Forelimb muscle (tissue), 1 donor: ENCODE measurements at places on chromosomes 3 and 15. TPM values are rescaled to one million over a fixed set of nuclear protein-coding genes. Genes with fewer than 3 reads are reported as not detected.
A peak's percentile ranks its signal among the peaks of the same experiment; 100 is the strongest.

DNA sequence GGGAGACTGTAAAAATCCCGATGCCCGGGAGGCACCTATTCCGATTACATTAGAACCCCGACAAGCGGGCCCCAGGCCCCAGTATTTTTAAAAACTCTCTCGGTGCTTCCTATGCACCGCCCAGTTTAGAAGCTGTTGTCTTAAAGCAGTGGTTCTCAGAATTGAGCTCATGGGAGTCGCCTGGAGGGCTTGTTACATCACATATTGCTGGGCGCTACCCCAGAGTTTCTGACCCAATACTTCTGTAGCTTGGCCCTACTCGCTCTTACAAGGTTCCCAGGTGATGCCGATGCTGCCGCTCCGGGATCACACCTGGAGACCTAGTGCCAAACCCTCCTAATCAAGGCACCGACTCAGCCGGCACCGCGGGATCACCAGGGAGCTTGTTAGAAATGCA, 35.2 kb downstream of the CPN2 start:
- no peak for DNase-seq

GRCh38 chr3:9142362-9142761, 107.1 kb downstream of the SRGAP3 start:
- DNase-seq, result no peak

DNA sequence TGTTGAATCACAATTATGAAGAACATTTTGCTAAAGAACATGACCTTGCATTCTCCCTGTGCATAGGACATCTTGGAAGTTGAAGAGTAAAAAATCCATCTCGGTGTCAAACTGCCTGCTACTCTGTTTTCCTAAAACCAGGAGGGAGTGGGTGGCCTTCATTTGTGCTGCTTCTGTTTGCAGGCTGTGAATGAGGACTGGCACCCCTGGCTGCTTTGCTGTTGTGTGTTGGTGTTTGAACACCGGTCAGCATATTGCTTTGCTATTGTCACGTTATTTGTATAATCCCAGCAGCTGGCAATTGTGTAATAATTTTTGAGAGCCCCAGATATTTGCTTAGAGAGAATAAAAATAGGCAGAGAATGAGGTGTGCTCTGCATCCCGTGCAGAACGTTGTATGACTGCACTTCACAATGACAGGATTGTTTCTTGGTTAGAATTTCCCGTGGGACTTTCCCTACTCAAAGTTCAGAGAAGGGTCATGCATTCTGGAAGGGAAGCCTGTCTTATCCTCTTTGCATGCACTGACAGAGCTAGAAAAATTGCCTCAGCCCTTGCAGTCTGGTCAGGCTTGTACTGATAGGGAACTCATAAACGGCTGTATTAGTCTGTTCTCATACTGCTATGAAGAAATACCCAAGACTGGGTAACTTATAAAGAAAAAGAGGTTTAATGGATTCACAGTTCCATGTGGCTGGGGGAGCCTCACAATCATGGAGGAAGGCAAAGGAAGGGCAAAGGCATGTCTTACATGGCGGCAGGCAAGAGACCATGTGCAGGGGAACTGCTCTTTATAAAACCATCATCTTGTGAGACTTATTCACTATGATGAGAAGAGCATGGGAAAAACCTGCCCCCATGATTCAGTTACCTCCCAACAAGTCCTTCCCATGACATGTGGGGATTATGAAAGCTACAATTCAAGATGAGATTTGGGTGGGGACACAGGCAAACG, 16.3 kb downstream of the SV2B start:
- no peak for DNase-seq

GRCh38 chr15:47293466-47294162, 423.7 kb upstream of the SEMA6D start:
- DNase-seq, result peak; percentile 86

DNA sequence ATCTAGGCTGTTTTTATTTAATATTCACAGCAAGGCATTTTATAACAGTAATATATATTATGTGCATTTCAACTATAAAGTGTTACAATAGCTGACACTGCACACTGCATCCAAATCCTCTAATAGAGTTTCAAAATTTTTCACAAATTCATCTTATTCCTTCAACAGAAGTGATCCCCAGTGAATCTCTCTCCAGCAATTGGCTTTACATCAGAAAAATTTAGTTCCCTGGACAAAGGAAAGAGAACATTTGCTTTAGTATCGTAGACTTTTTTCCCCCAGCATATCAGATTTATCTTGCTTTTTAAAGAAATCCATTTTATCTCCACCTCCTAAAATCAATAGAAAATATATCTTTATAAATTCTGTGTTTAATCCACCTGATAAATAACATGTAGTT, 868.6 kb downstream of the TBL1XR1 start:
- peak; percentile 36 for DNase-seq

DNA sequence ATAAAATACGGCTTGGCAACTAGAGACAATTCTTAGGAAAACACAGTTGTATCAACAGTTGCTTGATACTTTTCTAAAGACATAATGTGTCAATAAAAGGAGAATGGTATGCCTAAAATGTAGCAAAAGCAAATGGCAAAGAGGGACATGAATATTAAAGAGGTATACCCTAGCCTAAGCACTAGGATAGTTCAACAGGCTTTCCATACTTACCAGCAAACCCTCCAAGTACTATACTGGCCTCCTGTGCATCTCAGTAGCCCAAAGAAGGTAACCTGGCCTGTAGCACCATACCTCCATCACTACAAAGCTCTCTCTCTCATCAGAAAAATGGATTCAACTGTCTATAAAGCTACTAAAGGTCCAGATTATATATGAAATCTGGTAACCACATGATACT, 7.5 kb downstream of the SETD2 start:
- no peak for DNase-seq

GPR156 gene
- polyA plus RNA-seq, result 1.7 TPM

ZPLD1 gene
- not detected for polyA plus RNA-seq
